ENCODE measurements at places on chromosomes 4 and X. TPM values are rescaled to one million over a fixed set of nuclear protein-coding genes. Genes with fewer than 3 reads are reported as not detected.

DNA sequence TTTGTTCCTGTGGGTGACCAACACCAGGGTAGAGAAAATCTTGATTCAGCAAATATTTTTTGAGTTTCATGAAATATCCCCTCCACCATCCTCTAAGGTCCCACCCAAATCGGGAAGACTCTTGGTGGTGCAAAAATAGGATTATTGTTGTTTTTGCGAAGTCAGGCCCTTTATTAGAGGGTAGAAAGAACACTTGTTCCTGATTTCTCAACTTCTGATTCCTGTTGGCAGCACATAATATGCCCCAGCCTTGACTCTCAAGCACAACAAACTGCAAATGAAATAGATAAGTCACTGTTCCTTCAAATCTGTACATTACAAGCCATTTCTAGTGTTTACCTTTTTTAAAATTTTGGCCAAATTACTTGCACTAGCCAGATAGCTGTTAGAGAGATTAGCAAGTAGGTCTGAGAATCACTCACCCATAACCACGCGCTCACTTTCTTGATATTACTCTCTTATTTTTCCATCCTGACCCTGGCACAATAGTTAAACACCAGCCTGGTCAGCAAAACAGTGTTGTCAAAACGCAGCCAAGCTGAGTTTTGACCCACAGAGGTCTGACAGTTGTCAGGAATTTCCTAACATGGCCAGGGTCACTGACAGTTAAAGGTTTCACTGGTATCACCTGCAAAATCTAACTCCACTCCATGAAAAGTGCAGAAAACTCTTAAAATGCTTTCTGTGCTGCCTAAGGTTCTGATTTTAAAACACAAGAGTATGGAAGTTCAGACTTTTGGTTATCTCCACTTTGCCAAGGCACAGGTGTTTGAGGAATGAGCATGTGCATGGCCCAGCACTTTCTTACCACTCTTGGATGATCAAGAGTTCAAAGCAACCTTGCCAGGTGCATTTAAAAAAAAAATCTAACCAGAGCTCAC lies 69.8 kb downstream of the RBM47 start:
- no peak for DNase-seq

GRCh38 chrX:119853444-119853843 lies 681 bp upstream of the UPF3B start:
- DNase-seq: no peak

BBS12 gene
- 1.2 TPM for total RNA-seq

GRCh38 chrX:20253232-20253543 lies 13.5 kb downstream of the RPS6KA3 start:
- no peak for DNase-seq

GRCh38 chr4:140136509-140136908 lies 17.5 kb downstream of the MAML3 start:
- no peak for DNase-seq

Data from activated T-cell treated with anti-CD3 and anti-CD28 coated beads, Interleukin-2, amount 50 U/mL, for 4 hours (primary cell).